ENCODE measurements at places on chromosomes 7 and 10.

DNA sequence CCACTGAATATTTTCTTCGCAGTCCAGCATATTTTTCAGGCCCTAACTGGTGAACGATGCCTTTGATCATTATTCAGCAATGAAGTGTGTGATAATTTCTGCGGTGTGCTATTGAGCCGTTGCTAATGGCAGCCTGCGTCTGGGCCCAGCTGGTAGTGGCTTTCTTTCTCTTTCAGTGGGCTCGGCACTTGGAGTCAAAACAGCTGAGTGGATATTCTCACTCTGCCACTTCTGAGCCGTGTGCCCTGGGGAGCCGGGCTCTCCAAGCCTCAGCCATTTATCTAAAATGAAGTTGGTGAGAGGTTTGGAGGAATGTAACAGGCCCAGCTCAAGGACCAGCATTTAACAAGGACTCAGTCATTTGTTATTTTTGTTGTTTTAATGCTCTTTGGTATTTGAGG is 87.5 kb upstream of the IFRD1 start:
- no peak for DNase-seq

DNA sequence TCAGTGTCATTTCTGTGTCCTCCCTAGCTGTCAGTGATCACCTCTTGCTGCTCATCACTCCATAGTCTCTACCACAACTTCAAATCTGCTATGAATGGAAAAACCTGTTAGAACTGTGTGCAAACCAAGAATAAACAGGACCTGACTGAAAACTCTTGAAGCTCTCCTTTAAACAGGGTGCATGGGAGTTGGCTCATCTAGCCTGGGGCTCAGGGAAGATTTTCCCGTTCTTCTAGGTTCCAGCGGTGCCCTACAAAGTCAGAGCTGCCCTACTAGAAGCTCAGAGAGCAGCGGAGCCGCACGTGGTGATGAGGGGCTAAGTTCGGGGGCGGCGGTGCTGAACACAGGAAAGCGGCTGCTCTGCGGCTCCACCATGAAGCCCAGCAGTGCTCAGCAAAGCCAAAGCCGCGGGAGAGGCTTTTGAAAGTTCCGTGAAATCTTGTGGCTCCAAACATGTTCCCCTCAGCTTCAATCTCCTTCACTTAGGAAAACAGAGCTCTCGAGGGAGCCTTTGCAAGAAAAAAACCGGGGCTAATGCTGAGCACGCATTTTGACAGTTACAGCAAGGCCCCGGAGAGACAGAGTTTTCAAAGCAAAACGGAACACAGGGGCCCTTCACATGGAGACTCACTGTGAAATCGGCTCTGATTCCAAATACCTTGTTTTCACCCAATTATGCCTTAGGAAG is 30.5 kb downstream of the RGS10 start:
- DNase-seq: no peak

DNA sequence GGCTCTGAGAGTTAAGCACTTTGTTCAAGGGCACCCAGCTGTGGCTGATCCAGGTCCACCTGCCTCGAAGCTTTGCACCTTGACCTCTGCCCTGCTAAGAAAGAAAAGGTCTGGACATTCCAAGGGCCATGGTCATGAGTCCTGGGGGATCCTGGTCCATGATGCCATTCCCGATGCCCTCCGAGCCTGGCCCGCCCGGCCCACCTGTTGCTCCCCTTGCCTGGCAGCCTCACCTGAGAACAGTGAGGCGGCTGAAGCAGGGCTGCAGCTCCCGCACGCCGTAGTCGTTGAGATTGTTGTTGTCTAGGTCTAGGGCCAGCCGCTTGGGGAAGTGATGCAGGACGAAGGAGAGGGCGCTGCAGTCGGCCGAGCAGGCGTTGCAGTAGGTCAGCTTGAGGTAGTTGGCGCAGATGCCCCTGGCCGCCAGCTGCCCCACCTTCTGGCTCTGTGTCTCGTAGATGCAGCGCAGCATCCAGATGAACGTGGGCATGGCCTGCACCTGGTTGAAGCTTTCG is 27.5 kb downstream of the NOD1 start:
- no peak for DNase-seq

- peak; percentile 73 for DNase-seq
Measured at GRCh38 chr10:27242951-27243551, 2.5 kb upstream of the ACBD5 start.

DNA sequence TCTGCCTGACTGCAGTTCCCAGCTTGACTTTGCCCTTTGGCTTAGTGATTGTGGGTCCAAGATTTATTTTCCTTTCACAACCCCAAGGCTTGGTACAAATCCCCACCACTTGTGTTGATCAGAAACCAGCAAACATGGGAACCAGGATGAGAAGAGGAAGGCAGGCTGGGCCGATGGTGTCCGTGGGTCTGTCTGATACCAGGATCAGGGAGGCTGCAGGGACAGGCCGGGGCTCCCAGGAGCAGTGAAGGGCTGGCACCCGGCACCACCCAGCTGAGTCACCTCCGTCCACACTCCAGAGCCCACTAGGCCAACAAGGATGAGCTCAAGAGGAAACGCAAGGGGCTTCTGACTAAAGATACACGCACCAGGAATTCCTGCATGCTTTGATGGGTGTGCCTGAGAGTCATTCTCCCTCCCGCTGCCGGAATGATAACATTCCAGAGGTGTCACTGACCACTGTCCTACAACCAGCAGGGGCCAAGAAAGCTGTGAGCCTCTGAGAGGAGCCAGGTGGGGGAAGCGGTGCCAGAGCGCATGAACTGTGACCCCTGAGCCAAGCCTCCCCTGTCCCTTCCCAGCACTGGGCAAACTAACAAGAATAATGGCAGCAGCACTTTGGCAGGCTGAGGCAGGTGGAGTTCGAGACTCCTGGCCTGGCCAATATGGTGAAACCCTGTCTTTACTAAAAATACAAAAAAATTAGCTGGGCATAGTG is 29.2 kb upstream of the PROSER2 start:
- no peak for DNase-seq

DNA sequence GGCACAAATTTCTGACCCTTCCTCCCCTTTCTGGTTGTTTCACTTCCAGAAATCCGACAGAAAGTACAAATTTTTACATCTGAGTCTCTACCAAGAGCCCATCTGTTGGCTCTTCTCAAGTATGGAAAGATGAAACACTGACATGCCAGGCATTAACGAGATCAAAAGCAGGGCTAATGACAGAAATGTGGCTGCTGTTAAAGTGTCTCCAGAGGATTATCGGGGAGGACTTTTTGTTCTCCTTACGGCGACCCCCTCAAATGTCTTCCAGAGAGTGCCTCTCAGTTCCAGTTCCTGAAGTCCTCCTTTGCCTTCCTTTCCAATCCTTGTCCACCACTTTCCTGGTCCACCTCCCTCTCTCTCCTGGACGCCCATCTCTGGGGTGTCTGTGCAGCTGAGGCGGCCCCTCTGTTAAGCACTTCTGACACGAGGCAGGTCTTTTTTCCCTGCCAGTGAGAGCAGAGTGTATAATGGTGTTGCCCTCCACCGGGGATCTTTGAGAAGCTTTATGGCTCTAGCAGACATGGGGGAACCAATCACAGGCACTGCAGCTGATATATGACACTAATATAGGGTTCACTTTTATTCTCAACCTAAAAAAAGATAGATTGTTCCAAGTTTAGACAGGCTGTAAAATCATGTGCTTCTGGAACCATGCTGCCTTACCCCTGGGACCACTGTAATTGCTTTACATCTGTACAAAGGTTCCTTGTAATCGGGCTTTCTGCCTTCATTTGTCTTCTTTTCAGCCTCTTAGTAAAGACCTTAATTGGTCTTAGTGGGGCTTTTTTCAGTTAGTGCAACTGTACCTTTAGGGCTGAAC is 757.1 kb downstream of the AUTS2 start:
- no peak for DNase-seq

DNA sequence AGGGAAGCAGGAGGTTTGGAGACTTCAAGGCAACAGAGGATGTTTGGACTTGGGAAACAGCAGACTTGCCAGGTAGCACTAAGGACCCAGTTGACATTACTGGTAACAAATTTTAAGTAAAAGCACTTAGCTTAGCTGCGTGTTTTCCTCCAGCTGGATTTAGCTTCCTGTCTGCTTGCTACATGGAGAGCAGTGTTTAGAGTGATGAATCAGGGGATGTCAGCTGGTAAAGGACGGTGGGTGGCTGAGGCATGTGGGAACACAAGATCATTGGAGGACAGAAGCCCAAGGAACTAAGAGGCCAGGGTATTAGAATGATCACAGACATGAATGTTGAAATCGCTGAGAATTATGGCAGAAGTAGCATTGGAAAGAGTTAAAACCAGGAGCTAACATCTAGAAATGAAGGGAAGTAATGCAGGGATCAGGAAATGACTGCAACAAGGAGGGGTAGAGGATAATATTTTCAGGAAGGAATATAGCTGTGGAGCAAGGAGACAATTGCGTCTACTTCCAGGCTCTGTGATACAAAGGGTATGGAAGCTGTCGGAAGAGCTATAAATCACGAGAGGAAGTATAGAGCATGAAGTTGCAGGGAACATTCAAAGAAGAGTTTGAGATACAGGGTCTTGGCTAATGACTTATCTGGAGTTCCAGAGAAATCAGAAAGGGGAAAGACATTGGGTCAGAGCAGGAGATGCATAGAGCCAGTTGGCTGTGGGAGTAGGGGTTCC is 34.4 kb downstream of the CALD1 start:
- no peak for DNase-seq

GRCh38 chr7:90563286-90563685 is 32.8 kb upstream of the CDK14 start:
- DNase-seq: no peak
